Activated CD8-positive, alpha-beta T cell treated with anti-CD3 and anti-CD28 coated beads, Interleukin-2, amount 10 ng/mL, durations not matched to agents 7 days and 5 days (primary cell): ENCODE measurements at places on chromosomes 7 and 10. TPM values are rescaled to one million over a fixed set of nuclear protein-coding genes. Genes with fewer than 3 reads are reported as not detected.

- no peak overlapping the region for H3K4me3 ChIP-seq
- no peaks in the 10 kb centered on the region for H3K36me3 ChIP-seq
- no peaks in the 10 kb centered on the region for H3K4me1 ChIP-seq
- peaks cover 3% of the 10 kb centered on the region for H3K27me3 ChIP-seq
- H3K27ac ChIP-seq: no peak overlapping the region
- DNase-seq: no peak
These were observed 21.6 kb downstream of the TACC2 start for GRCh38 chr10:122010405-122011050.

GRCh38 chr10:9636216-9636615, 1381.5 kb upstream of the CELF2 start:
- H3K27ac ChIP-seq: no peak overlapping the region
- DNase-seq: no peak
- no peak overlapping the region for H3K4me3 ChIP-seq
- no peaks in the 10 kb centered on the region for H3K27me3 ChIP-seq
- no peaks in the 10 kb centered on the region for H3K4me1 ChIP-seq
- no peaks in the 10 kb centered on the region for H3K36me3 ChIP-seq

- H3K36me3 ChIP-seq: no peaks in the 10 kb centered on the region
- H3K4me3 ChIP-seq: peak overlapping the region; percentile 3
- H3K27me3 ChIP-seq: peaks cover 22% of the 10 kb centered on the region
- no peak for DNase-seq
These were observed 1.4 kb downstream of the BAIAP2L1 start for GRCh38 chr7:98399462-98399861.

Gene SERPINE1
- total RNA-seq: 0.58 TPM

DNA sequence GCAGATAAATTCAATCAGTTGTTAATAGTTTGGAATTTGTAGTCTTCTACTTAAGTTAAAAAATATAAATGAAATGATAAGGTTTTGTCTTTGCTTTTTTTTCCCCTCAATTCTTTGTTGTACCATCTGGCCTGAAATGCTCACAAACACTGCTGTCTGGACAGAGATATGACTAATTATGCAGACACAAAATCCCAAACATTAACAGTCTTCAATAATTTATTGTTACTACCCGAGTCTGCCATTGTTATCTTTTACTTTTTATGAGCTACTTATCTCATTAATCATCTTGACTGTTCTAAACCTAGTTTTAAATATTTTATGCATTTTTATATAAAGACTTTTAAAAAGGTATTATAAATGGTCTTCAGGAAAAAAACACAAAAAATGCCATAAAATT, 64.7 kb upstream of the THSD7A start:
- no peak overlapping the region for H3K27ac ChIP-seq
- no peak for DNase-seq
- H3K4me3 ChIP-seq: no peak overlapping the region

Gene PALS2
- 13.5 TPM for total RNA-seq

Gene SH3PXD2A
- total RNA-seq: 9.4 TPM

Gene TRIL
- not detected for total RNA-seq

DNA sequence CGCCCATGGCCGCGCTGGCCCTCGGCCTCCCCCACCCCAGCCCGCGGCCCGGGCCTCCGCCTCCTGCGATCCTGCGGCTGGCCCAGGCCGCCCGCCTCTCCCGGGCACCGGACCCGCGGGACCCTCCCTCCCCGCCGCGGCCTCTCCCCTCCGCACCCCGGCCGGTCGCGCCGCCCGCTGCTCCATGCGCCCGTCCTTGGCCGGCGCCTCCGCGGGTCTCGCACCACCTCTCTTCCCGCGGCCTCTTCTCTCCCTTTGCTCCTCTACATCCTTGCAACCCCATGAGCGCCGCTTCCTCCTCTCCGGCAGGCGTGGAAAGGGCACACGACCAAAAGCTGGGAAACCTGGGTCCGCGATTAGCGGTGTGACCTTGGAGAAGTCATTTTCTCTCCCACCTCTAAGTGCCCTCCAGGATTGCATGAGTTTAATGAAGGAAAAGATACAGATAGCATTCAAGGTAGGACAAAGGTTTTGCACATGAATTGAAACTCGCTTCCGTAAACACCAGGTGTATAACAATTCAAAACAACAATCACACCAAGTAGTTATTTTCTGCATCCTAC, 448 bp upstream of the SRPK2 start:
- peak overlapping the region; percentile 94 for H3K4me3 ChIP-seq
- peak overlapping the region; percentile 86 for H3K27ac ChIP-seq
- H3K4me1 ChIP-seq: peaks cover 14% of the 10 kb centered on the region
- DNase-seq: no peak

Gene CCZ1
- 121 TPM for total RNA-seq

Gene BET1
- total RNA-seq: 15.9 TPM

Gene ANKRD61
- total RNA-seq: 0.26 TPM

- no peak overlapping the region for H3K27ac ChIP-seq
- H3K4me3 ChIP-seq: peak overlapping the region; percentile 18
- DNase-seq: no peak
- H3K36me3 ChIP-seq: no peaks in the 10 kb centered on the region
These were observed 167.5 kb downstream of the NRF1 start for GRCh38 chr7:129778770-129779601.

GRCh38 chr7:11491811-11492210, 340.2 kb downstream of the THSD7A start:
- no peaks in the 10 kb centered on the region for H3K4me1 ChIP-seq
- no peak overlapping the region for H3K4me3 ChIP-seq
- H3K27me3 ChIP-seq: no peaks in the 10 kb centered on the region
- H3K36me3 ChIP-seq: no peaks in the 10 kb centered on the region

Gene HOXA5
- not detected for total RNA-seq

Gene SORBS1
- 0.47 TPM for total RNA-seq

- H3K4me1 ChIP-seq: peaks cover 26% of the 10 kb centered on the region
- peaks cover 25% of the 10 kb centered on the region for H3K36me3 ChIP-seq
- H3K27me3 ChIP-seq: peaks cover 8% of the 10 kb centered on the region
These were observed 573 bp downstream of the PMPCB start for GRCh38 chr7:103297837-103298179.

- DNase-seq: no peak
- H3K36me3 ChIP-seq: no peaks in the 10 kb centered on the region
- H3K27me3 ChIP-seq: peaks cover 14% of the 10 kb centered on the region
- H3K27ac ChIP-seq: no peak overlapping the region
- no peak overlapping the region for H3K4me3 ChIP-seq
These were observed 30.5 kb downstream of the HHEX start for GRCh38 chr10:92719991-92720830.

DNA sequence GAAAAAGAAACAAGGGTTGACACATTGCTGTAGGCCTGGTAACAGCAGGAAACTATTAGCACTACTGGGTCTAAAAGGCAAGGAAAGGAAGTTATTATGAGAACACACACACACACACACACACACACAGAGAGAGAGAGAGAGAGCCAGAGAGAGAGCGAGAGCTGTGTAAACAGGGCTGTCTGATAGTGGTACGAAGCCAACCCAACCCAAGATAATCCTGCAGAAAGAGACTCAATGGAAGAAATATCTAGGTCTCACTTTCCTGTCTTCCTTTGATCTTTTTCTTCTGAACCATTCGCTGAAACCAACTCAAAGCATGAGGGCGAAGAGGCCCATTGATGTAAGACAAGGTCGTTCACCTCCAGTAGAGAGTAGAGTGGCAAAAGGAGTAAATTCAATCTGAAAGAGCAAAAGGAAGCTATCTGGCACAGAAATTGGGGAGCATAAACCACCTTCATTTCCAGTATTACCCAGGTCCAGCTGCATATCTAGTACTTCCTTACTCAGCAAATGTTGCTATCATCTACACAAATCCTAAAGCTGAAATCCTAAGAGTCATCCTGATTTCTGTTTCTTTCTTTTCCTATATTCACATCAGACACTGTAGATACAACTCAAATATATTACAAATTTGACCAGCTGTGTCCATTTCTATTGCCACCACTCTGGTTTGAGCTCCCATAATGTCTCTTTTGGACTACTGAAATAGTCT, 110.2 kb downstream of the TMEM26 start:
- DNase-seq: no peak
- H3K27ac ChIP-seq: no peak overlapping the region
- peaks cover 10% of the 10 kb centered on the region for H3K4me1 ChIP-seq
- no peaks in the 10 kb centered on the region for H3K27me3 ChIP-seq

Gene TRPV5
- total RNA-seq: not detected

Gene PNLIPRP3
- not detected for total RNA-seq

- peaks cover 6% of the 10 kb centered on the region for H3K4me1 ChIP-seq
- no peak overlapping the region for H3K4me3 ChIP-seq
- DNase-seq: no peak
- H3K36me3 ChIP-seq: peaks cover 4% of the 10 kb centered on the region
These were observed 25.0 kb downstream of the GPR22 start for GRCh38 chr7:107494884-107495283.

Gene PTN
- not detected for total RNA-seq

DNA sequence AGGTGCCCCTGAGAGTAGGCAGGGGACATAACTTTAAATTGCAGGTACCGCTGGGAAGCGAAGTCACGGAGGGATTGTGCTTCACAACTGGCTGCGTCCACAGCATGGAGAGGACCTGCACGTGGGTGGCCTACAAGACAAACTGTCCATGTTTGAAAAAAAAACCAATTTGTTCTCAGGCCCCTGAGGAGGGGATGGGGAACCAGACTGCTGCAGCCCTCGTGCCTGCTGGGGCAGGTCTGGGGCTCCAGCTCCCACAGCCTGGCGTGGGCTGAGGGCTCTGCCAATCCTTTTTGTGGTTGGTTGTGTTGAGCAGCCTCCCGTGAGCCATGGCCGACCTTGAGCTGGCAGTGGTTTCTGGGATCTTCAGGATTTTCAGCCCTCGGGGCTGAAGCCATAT, 9.7 kb downstream of the SFRP5 start:
- DNase-seq: no peak
- H3K4me3 ChIP-seq: no peak overlapping the region
- H3K27ac ChIP-seq: no peak overlapping the region
- peaks cover 24% of the 10 kb centered on the region for H3K36me3 ChIP-seq
- H3K4me1 ChIP-seq: peaks cover 5% of the 10 kb centered on the region

DNA sequence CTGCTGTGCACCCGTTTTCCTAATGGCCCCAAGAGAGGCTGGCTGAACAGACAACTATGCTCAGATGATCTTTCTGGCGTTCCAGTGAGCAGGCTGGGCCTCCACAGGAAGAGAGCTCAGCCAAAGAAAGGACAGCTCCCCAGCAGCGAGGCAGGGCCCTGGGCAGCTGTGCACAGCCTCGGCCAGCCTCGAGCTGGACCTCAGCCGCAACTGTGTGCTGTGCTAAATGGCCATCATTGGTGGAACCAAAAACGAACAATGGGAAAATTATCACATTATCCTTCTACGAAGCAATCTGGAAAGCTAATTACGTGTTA, 97.5 kb downstream of the CTBP2 start:
- H3K36me3 ChIP-seq: no peaks in the 10 kb centered on the region
- peaks cover 17% of the 10 kb centered on the region for H3K4me1 ChIP-seq

- no peaks in the 10 kb centered on the region for H3K27me3 ChIP-seq
- H3K36me3 ChIP-seq: peaks cover 20% of the 10 kb centered on the region
- no peak overlapping the region for H3K4me3 ChIP-seq
- DNase-seq: no peak
- H3K4me1 ChIP-seq: peaks cover 30% of the 10 kb centered on the region
- no peak overlapping the region for H3K27ac ChIP-seq
These were observed 122.9 kb downstream of the LYZL1 start for GRCh38 chr10:29411666-29412315.

GRCh38 chr7:54981913-54982312, 36.9 kb upstream of the EGFR start:
- no peaks in the 10 kb centered on the region for H3K36me3 ChIP-seq
- H3K4me3 ChIP-seq: no peak overlapping the region
- H3K4me1 ChIP-seq: no peaks in the 10 kb centered on the region
- DNase-seq: no peak
- no peaks in the 10 kb centered on the region for H3K27me3 ChIP-seq
- no peak overlapping the region for H3K27ac ChIP-seq

Gene CD36
- total RNA-seq: not detected

Gene GIMAP4
- 186 TPM for total RNA-seq

Gene TACC2
- total RNA-seq: not detected

Gene EFCAB10
- not detected for total RNA-seq

- H3K36me3 ChIP-seq: no peaks in the 10 kb centered on the region
- no peak overlapping the region for H3K4me3 ChIP-seq
- H3K27ac ChIP-seq: no peak overlapping the region
- H3K27me3 ChIP-seq: no peaks in the 10 kb centered on the region
- no peaks in the 10 kb centered on the region for H3K4me1 ChIP-seq
These were observed 232.5 kb upstream of the IGFBP3 start for GRCh38 chr7:46153583-46153950.

GRCh38 chr7:74193054-74193453, 16.8 kb upstream of the LAT2 start:
- peaks cover 76% of the 10 kb centered on the region for H3K36me3 ChIP-seq
- peaks cover 19% of the 10 kb centered on the region for H3K4me1 ChIP-seq

- no peak for DNase-seq
- H3K4me1 ChIP-seq: peaks cover 4% of the 10 kb centered on the region
- H3K36me3 ChIP-seq: no peaks in the 10 kb centered on the region
- H3K27me3 ChIP-seq: no peaks in the 10 kb centered on the region
- H3K27ac ChIP-seq: no peak overlapping the region
These were observed 204.7 kb downstream of the SEMA3D start for GRCh38 chr7:84982199-84982598.

Gene GJC3
- total RNA-seq: not detected

- peaks cover 4% of the 10 kb centered on the region for H3K4me1 ChIP-seq
- no peak overlapping the region for H3K27ac ChIP-seq
- H3K27me3 ChIP-seq: peaks cover 2% of the 10 kb centered on the region
These were observed 692.3 kb upstream of the GALNT17 start for GRCh38 chr7:70439651-70440050.

- H3K4me3 ChIP-seq: peak overlapping the region; percentile 49
- H3K27ac ChIP-seq: peak overlapping the region; percentile 89
- no peaks in the 10 kb centered on the region for H3K27me3 ChIP-seq
- peaks cover 48% of the 10 kb centered on the region for H3K4me1 ChIP-seq
These were observed 28.1 kb upstream of the LRRC4 start for GRCh38 chr7:128059143-128059988.

DNA sequence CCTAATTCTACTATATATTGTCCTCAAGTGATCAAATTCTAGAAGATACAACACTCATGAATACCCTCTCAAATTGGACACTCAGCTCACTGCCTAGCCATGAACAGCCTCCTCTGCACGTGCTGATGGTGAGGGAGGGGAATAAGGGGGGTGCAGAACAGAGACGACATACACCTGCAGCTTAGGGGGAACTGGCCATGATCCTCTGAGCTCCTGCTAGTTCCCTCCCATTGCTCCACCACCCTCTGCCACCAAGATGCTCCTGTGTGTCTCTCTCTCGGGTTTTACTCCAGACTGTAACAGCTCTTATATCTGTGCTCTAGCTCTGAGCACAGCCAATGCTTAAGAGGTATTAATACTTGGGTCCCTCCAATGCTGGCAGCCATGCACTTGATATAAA, 70.7 kb downstream of the VOPP1 start:
- H3K27ac ChIP-seq: no peak overlapping the region
- H3K27me3 ChIP-seq: no peaks in the 10 kb centered on the region
- peaks cover 10% of the 10 kb centered on the region for H3K36me3 ChIP-seq
- no peak overlapping the region for H3K4me3 ChIP-seq
- H3K4me1 ChIP-seq: peaks cover 15% of the 10 kb centered on the region
- no peak for DNase-seq

Gene SCIN
- total RNA-seq: 0.39 TPM

GRCh38 chr7:125149151-125149550, 219.5 kb upstream of the POT1 start:
- H3K36me3 ChIP-seq: no peaks in the 10 kb centered on the region
- H3K4me3 ChIP-seq: no peak overlapping the region
- no peak for DNase-seq
- no peaks in the 10 kb centered on the region for H3K27me3 ChIP-seq
- H3K27ac ChIP-seq: no peak overlapping the region

- H3K4me1 ChIP-seq: peaks cover 11% of the 10 kb centered on the region
- no peak overlapping the region for H3K4me3 ChIP-seq
- DNase-seq: no peak
- H3K27me3 ChIP-seq: peaks cover 69% of the 10 kb centered on the region
- no peaks in the 10 kb centered on the region for H3K36me3 ChIP-seq
These were observed 2.3 kb downstream of the GRM8 start for GRCh38 chr7:127250312-127251035.
